ENCODE measurements at places on chromosomes 5 and 9.

DNA sequence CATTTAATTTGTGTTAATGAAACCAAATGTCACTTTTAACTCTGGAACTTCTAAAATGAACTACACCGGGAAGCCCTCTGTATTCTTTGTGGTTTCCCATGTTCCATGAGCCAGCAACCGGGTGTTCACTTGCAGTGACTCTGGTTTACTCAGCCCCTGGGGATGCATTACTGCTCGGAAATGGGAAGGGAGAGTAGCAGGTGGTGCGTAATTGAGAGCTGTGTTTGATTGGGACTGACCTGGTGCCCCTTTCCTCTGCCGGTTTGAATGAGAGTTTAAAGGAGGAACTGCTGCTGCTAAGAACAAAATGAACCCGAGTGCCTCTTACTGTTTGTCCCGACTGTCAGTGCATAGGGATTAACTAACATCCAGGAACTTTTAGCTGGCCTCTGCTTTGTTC, 100.1 kb upstream of the DHFR start:
- no peak for DNase-seq

DNA sequence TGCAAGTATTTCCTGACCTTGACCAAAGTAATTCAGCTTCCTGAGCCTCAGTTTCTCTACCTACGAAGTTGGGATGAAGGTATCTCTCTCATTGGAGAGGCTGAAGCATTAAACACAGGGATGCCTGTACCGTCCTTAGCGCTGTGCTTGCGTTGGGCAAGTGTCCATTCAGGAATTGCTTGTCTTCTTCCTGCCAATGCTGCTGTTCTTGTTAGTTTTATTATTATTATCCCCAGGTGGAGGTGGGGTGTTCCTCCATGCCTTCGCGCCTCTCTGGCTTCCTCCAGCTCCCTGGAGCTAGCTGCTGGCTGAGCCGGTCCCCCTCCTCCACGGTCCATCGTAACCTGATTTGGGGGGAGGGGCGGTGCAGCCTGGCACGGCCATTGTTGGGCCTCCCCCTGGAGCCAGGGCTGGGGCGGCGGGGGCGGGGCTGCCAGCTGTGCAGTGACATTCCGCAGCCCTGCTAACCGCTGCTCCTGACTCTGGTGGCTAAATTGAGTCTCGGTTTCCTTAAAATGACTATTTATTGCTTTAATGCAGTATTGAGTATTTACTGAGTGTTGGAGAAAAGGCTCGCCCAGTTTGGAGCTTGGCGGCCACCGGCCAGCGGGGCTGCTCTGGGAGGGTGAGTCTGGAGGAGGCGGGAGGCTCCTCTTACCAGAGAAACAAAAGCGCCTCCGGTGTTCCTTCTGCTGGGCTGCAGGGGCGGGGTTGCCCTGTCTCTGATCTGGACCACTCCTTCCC, 51.3 kb downstream of the LMX1B start:
- DNase-seq, result no peak

DNA sequence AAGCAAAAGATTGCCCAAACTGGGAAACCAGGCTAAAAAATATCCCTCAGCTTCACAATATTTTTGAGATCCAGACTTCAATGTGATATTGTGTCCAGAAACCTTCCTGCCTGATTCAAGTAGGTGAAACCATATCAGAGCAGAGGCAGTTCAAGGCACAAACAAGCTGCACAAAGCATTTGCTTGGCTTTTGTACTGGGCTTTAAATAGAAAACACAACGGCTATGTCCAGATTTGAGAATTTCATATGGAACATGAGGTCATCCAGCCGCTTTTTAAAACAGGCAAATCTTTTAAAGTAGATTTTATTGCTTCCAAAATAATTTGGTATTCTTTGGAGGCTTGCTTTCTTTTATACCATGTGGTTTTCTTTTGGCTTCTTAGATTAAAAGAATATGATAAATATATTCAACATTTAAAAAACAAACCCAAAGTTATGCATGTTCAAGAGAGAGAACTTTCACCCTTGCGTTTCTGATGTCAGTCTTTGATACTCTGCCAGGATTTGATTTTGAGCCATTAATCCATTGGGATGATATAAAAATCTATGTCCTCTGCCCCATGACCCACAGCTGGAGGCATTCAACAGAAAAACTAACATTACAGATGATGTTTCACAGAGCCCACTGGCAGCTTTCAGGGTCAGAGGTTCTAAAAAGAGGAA, 29.0 kb upstream of the CCDC112 start:
- no peak for DNase-seq

GRCh38 chr9:114626415-114627020, 15.4 kb downstream of the TMEM268 start:
- DNase-seq, result no peak

DNA sequence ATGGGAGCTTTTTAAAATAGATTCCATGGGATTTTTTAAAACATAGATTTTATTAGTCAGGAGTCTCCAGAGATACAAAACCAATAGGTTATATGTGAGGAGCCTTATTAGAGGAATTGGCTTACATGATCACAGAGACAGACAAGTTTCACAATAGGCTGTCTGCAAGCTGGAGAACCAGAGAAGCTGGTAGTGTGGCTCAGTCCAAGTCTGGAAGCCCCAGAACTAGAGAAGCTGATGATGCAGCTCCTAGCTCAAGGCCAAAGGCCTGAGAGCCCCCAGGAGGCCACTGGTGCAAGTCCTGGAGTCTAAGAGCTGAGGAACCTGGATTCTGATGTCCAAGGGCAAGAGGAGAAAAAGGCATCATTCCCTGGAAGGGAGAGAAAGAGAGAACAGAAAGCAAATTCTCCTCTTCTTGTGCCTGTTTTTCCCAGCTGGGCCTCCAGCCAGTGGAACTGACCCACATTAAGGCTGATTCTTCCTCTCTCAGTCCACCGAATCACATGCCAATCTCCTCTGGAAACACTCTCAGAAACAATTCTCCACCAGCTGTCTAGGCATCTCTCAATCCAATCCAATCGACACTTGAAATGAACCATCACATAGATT, 59.3 kb downstream of the AHRR start:
- DNase-seq, result no peak

DNA sequence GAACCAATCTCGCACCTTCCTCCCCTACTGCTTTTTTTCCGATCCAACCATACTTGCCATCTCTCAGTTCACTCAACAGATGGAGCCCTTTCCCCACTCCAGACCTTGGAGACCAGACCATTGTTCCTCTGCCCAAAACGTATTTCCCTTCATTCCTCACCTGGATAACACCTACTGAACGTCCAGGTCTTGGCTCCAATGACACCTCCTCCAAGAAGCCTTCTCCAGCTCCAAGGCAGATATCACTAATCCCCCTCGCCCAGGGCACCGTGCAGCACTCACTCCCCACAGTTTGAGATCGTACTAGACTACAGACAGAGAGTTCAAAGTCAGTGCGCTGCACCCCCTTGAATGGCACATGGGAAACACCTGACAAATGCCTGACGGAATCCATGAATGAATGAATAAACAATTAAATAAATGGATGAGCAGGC, 47.1 kb upstream of the AKNA start:
- peak; percentile 72 for DNase-seq

DNA sequence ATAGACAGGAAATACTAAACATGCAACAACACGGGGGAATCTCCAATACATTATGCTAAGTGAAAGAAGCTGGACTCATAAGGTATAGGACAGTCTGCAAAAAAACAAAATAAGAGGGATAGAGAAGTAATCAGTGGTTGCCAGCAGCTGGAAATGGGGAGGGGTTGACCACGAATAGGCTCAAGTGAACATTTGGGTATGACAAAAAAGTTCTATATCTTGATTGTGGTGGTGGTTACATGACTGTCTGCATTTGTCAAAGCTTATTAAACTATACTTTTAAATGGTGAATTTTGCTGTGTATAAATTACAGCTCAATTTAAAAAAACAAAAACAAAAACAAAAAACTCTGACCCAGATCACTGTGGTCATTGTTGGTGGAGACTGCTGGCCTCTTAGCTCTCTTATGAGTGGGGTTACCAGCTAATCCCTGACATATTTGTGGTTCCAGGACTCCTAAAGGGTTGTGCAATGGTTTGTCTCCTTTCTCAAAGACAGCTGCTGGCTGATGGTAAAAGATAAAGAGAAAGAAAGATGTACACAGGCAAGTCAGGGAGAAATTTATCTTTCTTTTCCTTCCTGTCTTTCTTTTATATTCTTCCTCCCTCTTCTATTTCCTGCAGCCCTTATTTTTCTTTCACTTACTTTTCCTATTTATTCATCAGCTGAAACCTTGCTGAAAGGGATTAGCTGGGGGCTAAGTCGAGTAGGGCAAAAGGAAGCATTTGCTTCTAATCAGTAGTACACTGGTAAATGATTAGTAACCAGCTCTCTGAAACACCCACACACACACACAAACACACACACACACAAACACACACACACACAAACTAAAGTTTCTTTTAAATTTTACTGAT, 42.6 kb upstream of the APC start:
- no peak for DNase-seq

- peak; percentile 37 for DNase-seq
These were observed 52.4 kb downstream of the AHRR start for GRCh38 chr5:373710-374602.

- no peak for DNase-seq
These were observed 302.1 kb downstream of the FBXL17 start for GRCh38 chr5:108079753-108080152.

DNA sequence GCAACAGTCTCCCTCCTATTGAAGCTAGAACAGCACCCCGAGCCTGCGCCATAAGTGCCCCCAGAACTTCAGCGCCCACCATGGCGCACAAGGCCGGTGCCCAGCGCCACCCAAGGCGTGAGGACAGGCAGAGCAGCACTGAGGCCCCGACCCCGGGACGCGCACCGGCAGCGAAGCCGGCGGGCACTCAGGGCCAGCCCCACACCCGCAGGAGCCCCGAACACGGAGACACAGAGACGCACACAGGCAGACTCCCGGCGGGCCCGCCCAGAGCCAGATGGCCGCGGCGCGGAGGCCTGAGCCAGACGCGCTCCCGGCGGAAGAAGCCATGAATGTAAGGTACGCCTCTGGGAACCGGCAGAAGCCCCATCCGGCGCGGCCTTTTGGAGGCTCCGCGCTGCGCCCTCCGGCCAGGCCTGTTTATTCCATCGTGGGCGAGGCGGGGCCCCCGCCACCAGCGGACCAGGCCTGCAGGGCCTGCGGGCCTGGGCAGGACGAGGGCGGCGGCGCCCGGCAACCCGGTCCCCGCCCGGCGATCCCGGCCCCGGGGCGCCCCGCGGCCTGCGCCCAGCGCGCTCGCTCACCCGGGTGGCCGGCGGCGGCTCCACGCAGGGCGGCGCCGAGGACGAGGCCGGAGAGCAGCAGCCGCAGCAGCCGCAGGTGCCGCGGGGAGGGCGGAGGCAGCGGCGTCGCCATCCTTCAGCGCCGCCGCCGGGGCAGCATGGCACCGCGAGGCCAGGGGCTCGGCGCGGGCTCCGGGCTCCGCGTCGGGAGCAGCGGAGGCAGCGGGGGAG, 486 bp downstream of the NPDC1 start:
- no peak for DNase-seq

DNA sequence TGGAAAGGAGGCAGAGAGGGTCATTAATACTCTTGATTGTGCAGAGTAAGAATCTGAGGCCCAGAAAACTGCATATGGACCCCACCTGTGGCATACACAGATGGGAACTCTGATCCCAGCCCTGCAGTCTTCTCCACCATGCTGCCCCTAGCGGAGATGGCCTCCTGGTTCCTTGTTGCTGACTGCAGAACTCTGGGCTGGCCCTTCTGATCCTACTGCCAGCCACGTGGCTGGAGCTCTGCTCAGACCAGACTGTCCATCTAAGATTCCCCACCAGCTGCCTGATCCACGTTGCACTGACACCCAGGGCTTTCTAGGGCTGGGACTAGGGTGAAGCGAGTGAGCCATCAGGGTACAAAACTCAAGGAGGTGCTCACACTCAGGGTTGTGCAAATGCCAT, 245.7 kb upstream of the NR4A3 start:
- DNase-seq, result no peak

DNA sequence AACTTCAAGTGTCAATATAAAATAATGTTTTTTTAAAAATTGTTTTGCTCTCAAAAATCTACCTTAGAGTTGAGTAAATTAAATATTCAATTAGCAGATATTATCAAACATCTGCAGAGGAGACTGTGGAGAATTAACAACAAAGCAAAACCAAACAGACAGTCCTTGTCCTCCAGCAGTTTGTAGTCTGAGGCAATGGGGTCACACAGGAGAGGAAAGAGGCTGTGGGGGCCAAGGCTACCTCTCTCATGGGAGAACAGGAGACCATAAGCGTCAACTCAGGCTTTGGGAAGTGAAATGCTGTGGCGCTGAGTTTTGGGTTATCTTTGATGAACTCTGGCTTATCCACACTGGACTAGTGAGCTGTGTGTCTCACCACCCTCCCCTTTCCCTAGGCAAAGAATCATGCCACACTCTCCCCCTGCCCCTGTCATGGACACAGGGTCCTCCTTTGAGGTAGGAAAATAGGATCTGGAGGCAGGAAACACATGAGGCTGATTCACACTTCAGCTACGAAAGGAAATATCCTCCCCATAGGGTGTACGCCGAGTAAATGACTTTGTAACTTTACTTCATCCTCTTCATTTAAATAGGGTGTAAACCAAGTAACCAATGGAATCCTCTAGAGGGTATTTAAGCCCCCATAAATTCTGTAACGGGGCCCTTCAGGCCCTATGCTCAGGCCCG, 152.7 kb downstream of the FSTL4 start:
- no peak for DNase-seq

DNA sequence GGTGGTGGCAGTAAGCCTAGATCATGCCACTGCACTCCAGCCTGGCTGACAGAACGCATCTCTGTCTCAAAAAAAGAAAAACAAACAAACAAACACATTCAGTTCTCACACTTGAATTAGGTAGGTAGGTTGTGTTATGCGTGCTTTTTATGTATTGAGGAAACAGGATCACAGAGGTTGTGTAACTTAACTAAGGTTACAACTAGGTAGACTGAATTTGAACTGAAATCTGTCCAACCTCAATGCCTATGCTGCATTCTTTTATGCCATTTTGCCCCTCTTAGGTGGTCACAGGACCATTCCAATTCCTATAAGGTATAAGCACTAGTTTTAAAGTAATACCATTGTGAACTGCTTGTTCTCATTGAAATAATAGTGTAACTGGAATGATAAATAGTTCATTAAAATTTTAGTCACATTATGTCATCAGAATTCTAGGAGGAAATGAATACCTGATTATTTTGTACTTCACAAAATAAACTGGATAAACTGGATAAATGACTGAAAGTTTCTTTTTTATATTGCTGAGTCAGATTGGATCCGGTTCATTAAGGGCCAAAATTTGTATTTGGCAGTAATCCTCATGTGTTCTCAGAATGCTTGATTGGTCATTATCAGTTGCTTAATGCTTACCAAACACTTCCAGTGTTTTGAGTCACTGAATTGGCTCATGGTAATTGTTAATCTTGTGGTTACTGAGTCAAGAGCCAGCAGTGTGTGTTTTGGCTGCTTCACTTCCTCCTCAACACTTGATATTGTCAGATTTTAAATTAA, 7.1 kb downstream of the UBAP1 start:
- DNase-seq, result peak; percentile 80

GRCh38 chr5:157616785-157617184, 35.5 kb downstream of the SOX30 start:
- no peak for DNase-seq

- DNase-seq, result no peak
These were observed 69.2 kb upstream of the SREK1 start for GRCh38 chr5:66074901-66075300.

- DNase-seq, result no peak
These were observed 34.8 kb upstream of the IFNK start for GRCh38 chr9:27489087-27489876.

Data from DMS79 treated with DMSO at 0.1 percent for 48 hours (cell line).